MG63 (cell line): ENCODE measurements at places on chromosomes 16 and 17. TPM values are rescaled to one million over a fixed set of nuclear protein-coding genes. Genes with fewer than 3 reads are reported as not detected.

MAPT gene
- 0.43 TPM in 1 of 2 replicates, not detected in the other for total RNA-seq

AOC3 gene
- total RNA-seq, result 0.10 and 0.86 TPM in 2 replicates

KRT28 gene
- not detected in 2 replicates for total RNA-seq

CHST5 gene
- not detected in 2 replicates for total RNA-seq

MED13 gene
- total RNA-seq, result 13.8 and 21.3 TPM in 2 replicates

CCDC154 gene
- total RNA-seq, result 2.9 and 5.6 TPM in 2 replicates

HOXB1 gene
- not detected in 2 replicates for total RNA-seq

COX11 gene
- total RNA-seq, result 45.4 and 79.6 TPM in 2 replicates

CLTC gene
- total RNA-seq, result 235 and 287 TPM in 2 replicates

CD300E gene
- not detected in 2 replicates for total RNA-seq

MTHFSD gene
- total RNA-seq, result 40.8 and 43.8 TPM in 2 replicates

KRT32 gene
- 0.72 TPM in 1 of 2 replicates, not detected in the other for total RNA-seq

FSCN2 gene
- total RNA-seq, result 0.12 TPM in 1 of 2 replicates, not detected in the other

GPR142 gene
- total RNA-seq, result not detected in 2 replicates
